Left lung (tissue), 14 donors: ENCODE measurements at places on chromosomes 5 and 9. TPM values are rescaled to one million over a fixed set of nuclear protein-coding genes. Genes with fewer than 3 reads are reported as not detected.

DNA sequence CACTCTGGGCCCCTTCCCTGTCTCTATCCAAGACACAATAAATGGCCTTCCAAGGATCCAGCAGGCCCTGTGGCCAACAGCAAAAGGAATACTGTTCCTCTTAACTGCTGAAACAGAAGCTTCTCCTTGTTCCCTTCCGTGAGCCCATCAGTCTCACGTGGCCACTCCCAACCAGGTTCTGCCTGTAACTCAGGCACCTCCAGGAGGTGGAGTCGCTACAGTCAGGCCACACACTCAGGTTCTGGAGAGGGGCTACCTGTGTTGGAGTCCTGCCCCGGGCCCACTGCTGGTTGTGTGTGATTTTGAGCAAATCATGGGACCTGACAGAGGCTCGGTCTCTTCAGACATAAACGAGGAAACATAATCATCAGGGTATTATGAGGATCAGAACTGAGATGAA is 10.3 kb downstream of the FAT2 start:
- no peaks in the 10 kb centered on the region for H3K27me3 ChIP-seq
- H3K36me3 ChIP-seq: no peaks in the 10 kb centered on the region
- no peak overlapping the region for H3K4me3 ChIP-seq
- no peak for DNase-seq
- no peak overlapping the region for H3K27ac ChIP-seq
- peaks cover 17% of the 10 kb centered on the region for H3K4me1 ChIP-seq

DNA sequence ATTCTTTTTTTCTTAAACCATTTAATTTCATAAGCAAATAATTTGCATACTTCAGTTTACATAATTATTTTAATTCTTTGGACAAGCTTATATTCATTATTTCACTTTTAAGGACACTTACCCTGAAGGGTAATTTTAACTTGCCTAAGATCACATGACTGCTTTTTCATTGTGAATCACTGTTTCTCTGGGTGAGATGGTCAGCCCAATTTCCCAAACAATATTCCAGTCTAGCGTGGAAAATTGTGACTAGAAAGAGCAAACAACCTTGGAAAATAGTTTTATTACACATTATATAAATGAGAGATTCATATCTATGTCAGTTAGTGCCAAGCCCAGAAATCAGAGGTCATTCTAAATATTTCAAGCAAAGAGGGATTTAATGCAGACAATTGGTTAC is 21.4 kb upstream of the JAKMIP2 start:
- H3K4me1 ChIP-seq: peaks cover 31% of the 10 kb centered on the region
- no peak for DNase-seq
- no peaks in the 10 kb centered on the region for H3K36me3 ChIP-seq
- peak overlapping the region; percentile 30 for H3K27ac ChIP-seq

DNA sequence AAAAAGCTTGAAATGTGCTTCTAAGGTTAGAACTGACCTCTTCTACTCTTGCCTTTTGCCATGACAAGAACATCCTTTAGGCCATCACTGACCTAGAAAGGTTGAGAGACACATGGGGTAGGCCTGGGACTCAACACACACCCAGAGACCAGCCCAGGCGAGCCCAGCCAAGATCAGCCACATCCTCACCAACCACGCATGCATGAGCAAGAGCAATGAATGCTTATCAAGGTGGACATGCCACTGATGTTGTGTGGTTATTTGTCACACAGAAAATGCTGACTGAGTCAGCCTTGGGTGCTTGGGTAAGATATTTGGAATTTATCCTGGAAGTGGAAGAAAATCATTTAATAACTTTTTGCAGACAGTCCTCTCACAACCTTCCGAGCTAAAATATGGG is 39.4 kb downstream of the SMIM23 start:
- no peaks in the 10 kb centered on the region for H3K27me3 ChIP-seq
- no peaks in the 10 kb centered on the region for H3K4me1 ChIP-seq
- no peak overlapping the region for H3K27ac ChIP-seq
- DNase-seq: no peak
- H3K36me3 ChIP-seq: no peaks in the 10 kb centered on the region
- no peak overlapping the region for H3K4me3 ChIP-seq

DNA sequence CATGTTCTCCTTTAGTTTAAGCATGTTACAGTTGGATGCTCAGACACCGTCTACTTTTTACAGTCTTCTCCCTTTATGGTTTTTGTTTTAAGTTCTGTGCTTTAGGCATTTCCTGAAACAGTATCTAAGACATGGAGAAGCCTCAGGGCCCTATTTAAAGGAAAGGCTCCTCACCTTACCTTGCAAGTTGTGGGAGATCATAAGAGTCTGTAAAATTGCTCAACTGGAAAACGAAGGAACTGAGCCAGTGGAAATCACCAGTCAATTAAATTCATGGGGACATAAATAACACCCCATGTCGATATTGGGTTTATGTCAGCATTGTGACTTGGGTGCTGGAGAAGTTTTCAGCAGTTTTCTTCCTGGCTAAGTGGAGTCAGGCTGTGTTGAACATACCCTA is 239.2 kb downstream of the KIF4B start:
- H3K27me3 ChIP-seq: no peaks in the 10 kb centered on the region
- DNase-seq: no peak
- H3K36me3 ChIP-seq: no peaks in the 10 kb centered on the region
- H3K4me3 ChIP-seq: no peak overlapping the region
- no peaks in the 10 kb centered on the region for H3K4me1 ChIP-seq
- H3K27ac ChIP-seq: no peak overlapping the region

DNA sequence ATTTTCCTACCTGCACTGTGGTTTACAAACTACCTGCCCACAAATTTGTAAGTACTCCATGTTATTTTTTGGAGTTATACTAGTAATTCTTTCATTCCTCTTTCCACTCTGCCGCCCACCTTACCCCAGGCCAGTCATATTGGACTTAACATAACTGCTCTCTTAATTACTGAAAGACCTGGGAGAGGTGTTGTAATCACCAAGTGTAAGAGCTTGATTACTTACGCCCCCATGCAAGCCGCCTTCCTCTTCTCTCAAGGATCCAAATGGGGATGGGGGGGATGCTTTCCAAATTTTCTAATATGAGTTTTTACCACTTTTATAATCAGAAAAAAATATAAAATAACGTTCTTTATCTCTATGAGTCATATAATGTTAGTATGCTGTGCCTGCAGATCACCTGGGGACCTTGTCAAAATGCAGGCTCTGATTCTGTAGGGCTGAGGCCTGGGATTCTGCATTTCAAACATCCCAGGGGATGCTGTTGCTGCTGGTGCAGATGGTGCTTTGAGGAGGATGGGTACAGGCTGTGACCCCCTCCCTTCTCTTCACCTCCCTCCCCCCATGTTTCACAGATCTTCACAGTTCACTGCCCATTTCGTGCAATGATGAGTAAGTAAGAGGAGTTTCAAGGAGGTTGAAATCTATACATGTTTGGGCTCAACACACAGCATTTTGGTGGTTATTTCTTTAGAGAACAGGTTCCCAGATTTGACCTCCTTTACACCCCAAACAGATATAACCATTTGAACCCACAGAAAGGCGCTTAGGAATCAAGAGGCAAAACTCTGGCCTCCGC is 87.3 kb downstream of the SEC61B start:
- no peak overlapping the region for H3K4me3 ChIP-seq
- H3K27me3 ChIP-seq: no peaks in the 10 kb centered on the region
- H3K4me1 ChIP-seq: no peaks in the 10 kb centered on the region
- H3K36me3 ChIP-seq: no peaks in the 10 kb centered on the region
- no peak for DNase-seq

GRCh38 chr5:117333011-117333410 is 758.4 kb upstream of the SEMA6A start:
- H3K27ac ChIP-seq: no peak overlapping the region
- H3K27me3 ChIP-seq: no peaks in the 10 kb centered on the region
- H3K4me1 ChIP-seq: no peaks in the 10 kb centered on the region
- DNase-seq: no peak
- no peak overlapping the region for H3K4me3 ChIP-seq
- H3K36me3 ChIP-seq: no peaks in the 10 kb centered on the region

The CPLANE1 gene
- total RNA-seq: 20.1 TPM

The GFPT2 gene
- total RNA-seq: 13.5 TPM

The AQP7 gene
- total RNA-seq: 1.5 TPM

DNA sequence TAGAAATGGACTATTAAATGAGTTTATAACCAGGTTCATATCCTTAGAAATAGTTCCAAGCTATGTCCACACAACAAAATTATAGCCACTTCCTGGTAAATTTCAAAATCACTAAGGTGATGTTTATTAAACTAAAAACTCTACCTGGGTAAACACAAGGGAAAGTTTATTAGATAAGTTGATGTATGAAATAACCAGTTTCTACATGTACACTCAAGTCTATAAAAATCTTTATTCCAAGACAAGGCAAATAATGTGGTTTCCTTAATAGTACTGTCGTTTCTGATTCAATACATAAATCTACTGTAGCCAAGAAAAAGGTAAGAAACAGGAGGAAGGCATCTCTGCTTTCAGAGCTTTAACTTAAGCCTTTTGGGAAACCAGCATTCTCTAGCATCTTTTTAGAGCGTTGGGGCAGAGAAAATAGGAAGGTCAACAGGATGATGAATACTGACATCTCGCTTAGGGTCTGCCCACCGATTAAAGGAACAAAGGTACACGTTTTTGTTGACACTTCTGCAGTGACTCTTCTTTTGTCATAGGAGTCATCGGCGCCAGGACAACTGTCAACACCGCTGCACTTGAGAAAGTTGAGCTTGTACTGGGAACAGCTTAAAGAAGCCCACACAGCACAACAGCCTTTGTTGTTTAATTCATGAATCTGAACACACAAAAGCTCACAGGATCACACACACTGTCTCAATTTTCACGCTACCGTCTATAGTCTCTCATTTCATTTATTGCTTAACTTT is 513.6 kb downstream of the SLCO4C1 start:
- H3K27ac ChIP-seq: no peak overlapping the region
- H3K4me3 ChIP-seq: no peak overlapping the region
- no peaks in the 10 kb centered on the region for H3K36me3 ChIP-seq
- no peaks in the 10 kb centered on the region for H3K4me1 ChIP-seq
- no peak for DNase-seq

The DDX4 gene
- total RNA-seq: not detected

The FOXD4L4 gene
- total RNA-seq: not detected

DNA sequence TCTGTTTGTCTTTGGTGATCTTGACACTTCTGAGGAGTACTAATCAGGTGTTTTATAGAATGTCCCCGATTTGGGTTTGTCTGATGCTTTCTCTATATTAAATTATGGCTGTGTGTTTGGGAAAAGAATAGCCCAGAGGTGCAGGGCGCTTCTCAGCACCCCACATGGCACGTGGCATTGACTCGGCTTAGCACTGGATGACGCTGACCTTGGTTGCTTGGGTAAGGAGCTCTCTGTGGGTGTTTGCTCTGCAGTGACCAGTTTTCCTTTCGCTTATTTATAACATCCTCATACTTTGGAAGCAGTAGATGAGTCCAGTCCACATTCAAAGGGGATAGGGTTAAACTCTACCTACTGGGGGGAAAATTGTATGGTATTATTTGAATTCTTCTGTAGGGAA is 12.5 kb upstream of the FAM120AOS start:
- H3K27me3 ChIP-seq: no peaks in the 10 kb centered on the region
- no peak overlapping the region for H3K4me3 ChIP-seq
- H3K36me3 ChIP-seq: no peaks in the 10 kb centered on the region
- DNase-seq: no peak
- peaks cover 93% of the 10 kb centered on the region for H3K4me1 ChIP-seq

- no peak for DNase-seq
- no peak overlapping the region for H3K27ac ChIP-seq
- no peaks in the 10 kb centered on the region for H3K36me3 ChIP-seq
- no peaks in the 10 kb centered on the region for H3K27me3 ChIP-seq
- H3K4me3 ChIP-seq: no peak overlapping the region
Measured at GRCh38 chr5:4480528-4481349, 659.4 kb upstream of the ADAMTS16 start.

DNA sequence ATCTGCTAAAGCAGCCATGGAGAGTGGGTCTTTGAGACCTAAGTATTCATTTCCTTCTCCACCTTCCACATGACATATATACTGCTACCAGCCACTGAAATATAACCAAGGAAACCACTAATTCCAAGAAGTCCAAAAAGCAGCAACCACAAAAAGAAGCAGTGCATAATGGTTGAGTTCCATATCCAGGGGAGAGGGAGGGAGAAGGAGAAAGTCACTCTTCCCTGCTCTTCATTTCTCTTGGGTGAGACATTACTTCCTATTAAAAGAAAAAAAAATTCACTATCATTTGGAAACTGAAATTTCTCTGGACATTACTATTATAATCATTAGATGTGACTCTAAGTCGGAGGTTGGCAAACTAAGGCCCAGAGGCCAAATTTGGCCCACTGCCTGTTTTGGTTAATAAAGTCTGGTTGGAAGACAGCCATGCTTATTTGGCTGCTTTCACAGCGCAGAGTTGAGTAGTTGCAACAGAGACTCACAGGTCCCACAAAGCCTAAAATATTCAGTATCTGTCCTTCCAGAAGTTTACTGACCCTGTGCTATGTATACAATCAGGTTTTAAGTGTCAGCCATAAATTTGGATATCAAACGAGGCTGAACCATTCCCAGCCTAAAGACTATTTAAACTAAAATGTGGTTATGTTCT is 168.6 kb downstream of the MPDZ start:
- no peaks in the 10 kb centered on the region for H3K27me3 ChIP-seq
- H3K4me3 ChIP-seq: no peak overlapping the region
- H3K27ac ChIP-seq: no peak overlapping the region
- DNase-seq: no peak
- H3K36me3 ChIP-seq: no peaks in the 10 kb centered on the region

The GFI1B gene
- total RNA-seq: 0.18 TPM
